Neuronal stem cell (in vitro differentiated cells): ENCODE measurements at places on chromosomes 5 and 9.

DNA sequence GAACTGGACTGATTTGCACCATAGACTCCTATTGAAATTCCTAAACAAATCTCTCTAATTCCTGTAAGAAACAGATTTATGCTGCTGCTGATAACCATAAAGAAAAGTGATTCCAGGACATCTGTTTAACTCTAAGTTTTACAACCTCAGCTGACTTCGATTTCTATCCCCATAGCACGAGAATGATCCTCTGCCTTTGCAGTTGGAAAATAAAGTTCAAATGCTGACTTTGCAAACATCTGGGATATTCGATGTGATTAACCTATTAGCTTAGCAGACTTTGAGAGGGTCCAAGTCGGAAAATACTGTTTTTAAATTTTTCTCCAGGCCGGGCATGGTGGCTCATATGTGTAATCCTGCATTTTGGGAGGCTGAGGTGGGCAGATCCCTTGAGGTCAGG is 247.3 kb downstream of the PSAT1 start:
- no peaks in the 10 kb centered on the region for H3K27me3 ChIP-seq
- no peaks in the 10 kb centered on the region for H3K36me3 ChIP-seq
- peaks cover 7% of the 10 kb centered on the region for H3K4me1 ChIP-seq
- no peak for DNase-seq

- H3K4me3 ChIP-seq = no peak overlapping the region
- peaks cover 2% of the 10 kb centered on the region for H3K36me3 ChIP-seq
- no peak overlapping the region for H3K27ac ChIP-seq
Observed at GRCh38 chr9:89442981-89443814, 54.7 kb downstream of the SEMA4D start.

GRCh38 chr5:80588858-80589540 is 18.9 kb upstream of the ANKRD34B start:
- H3K4me3 ChIP-seq = no peak overlapping the region
- no peaks in the 10 kb centered on the region for H3K27me3 ChIP-seq
- no peak overlapping the region for H3K27ac ChIP-seq
- DNase-seq = no peak

DNA sequence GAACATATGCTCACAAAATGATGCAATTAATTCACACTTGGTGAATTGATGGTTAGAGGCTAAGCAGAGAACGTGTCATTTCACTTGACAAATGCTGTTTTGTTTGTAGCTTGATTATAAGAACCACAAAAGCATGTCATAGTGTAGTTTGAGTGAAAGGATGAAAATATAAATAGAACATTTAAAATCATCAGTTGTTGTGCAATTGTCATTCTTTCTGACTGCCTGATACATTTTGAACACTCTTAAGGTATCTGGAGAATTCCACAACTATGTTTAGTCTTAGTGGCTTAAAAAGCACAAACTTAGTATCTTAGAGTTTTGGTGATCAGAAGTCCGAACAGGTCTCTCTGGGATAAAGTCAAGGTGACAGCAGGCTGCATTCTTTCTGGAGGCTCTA is 129.4 kb downstream of the BASP1 start:
- no peaks in the 10 kb centered on the region for H3K36me3 ChIP-seq
- H3K4me1 ChIP-seq = no peaks in the 10 kb centered on the region
- no peak overlapping the region for H3K27ac ChIP-seq

- no peaks in the 10 kb centered on the region for H3K4me1 ChIP-seq
- no peaks in the 10 kb centered on the region for H3K27me3 ChIP-seq
- no peaks in the 10 kb centered on the region for H3K36me3 ChIP-seq
- no peak overlapping the region for H3K27ac ChIP-seq
- DNase-seq = no peak
Observed at GRCh38 chr5:113110117-113110516, 133.5 kb downstream of the DCP2 start.

DNA sequence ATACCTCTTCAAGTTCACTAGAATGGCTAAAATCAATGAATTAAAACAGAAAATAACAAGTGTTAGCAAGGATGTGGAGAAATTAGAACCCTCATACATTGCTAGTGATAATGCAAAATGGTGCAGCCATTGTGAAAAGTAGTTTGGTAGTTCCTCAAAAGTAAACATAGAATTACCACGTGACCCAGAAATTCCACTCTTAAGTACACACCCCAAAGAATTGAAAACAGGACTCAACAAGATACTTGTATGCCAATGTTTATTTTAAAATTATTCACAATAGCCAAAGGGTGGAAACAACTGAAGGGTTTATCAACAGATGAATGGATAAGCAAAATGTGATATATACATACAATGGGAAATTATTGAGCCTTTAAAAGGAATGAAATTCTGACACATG is 70.3 kb downstream of the BARX1 start:
- no peak for DNase-seq
- H3K4me3 ChIP-seq = no peak overlapping the region
- no peaks in the 10 kb centered on the region for H3K27me3 ChIP-seq
- no peak overlapping the region for H3K27ac ChIP-seq
- no peaks in the 10 kb centered on the region for H3K4me1 ChIP-seq

- no peaks in the 10 kb centered on the region for H3K27me3 ChIP-seq
- H3K27ac ChIP-seq = no peak overlapping the region
- peaks cover 8% of the 10 kb centered on the region for H3K4me1 ChIP-seq
- H3K4me3 ChIP-seq = no peak overlapping the region
- DNase-seq = peak; percentile 56
Observed at GRCh38 chr9:135864447-135865049, 42.8 kb downstream of the CAMSAP1 start.

- H3K27me3 ChIP-seq = no peaks in the 10 kb centered on the region
- no peak for DNase-seq
- H3K4me3 ChIP-seq = no peak overlapping the region
- H3K27ac ChIP-seq = no peak overlapping the region
- H3K36me3 ChIP-seq = no peaks in the 10 kb centered on the region
- H3K4me1 ChIP-seq = no peaks in the 10 kb centered on the region
Observed at GRCh38 chr5:101327816-101328215, 424.7 kb upstream of the ST8SIA4 start.

DNA sequence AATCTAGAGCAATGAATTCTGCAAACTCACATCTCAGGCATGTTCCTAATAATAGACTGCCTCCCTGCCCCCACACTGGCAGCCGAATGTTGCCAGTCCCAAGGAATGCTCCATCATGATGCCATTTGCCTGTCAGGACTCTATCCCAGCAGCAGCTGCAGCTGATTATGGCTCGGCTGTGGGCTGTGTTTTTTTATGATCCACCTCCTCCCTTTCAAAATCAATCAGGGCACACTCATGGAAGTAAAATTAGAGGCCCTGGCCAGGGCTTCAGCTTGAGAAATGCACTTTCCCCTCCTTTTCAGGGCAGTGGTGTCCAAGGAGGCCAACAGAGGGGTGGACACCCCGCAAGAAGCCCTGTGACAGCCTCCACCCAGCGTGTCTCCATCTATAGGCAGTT is 176.7 kb upstream of the S1PR3 start:
- H3K27me3 ChIP-seq = no peaks in the 10 kb centered on the region
- H3K36me3 ChIP-seq = no peaks in the 10 kb centered on the region
- DNase-seq = no peak
- peaks cover 4% of the 10 kb centered on the region for H3K4me1 ChIP-seq

DNA sequence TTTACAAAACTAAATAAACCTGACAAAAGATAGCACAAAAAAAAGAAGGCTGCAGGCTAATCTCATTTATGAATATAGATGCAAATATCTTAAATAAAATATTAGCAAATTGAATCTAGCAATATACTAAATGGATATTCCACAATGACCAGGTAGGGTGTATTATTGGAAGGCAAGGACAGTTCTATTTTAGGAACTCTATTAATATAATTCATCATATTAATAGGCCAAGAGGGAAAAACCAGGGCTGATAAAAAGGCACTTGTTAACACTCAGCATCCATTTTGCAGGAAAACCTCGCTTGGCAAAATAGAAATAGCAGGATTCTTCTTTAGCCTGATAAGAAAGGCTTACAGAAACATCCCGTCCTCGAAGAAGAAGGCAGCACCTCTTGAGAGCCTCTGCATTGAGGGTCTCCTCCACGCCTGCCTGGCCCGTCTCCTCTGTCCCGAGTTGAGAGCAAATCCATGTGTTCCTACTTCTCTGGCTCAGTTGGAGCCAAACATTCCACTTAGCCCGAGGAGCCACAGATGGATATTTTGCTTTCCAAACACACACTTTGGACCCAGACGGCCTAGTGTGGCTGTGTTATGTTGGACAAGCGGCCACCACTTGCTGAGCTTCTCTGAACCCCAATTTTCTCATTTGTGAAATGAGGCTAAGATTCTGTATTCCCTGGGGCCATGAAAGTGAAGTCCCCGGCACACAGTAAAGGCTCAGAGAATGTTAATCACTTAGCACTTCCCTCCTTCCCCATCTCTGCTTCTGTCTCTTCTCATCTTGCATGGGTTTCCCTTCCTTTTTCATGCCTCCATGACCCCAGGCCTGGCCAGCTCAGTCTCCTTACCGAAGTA is 181.8 kb upstream of the MVB12B start:
- H3K27me3 ChIP-seq = peaks cover 9% of the 10 kb centered on the region
- H3K4me1 ChIP-seq = peaks cover 5% of the 10 kb centered on the region
- DNase-seq = no peak
- no peak overlapping the region for H3K4me3 ChIP-seq

DNA sequence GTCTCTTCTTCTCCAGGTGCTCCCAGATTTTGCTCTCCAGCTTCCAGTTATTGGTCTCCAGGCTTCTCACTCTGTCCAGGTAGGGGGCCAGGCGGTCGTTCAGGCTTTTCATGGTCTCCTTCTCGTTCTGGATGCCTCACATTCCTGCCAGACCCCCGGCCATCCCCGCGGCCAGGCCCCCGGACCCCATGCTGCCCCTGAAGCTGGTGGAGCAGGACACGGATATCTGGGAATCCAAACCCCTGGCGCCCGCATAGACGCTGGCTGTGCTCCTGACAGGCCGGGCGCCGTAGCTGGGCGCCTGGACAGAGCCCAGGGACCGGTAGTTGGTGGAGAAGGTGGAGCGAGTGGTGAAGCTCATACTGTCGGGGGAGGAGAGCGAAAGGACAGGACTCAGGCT is 534.4 kb upstream of the TLE4 start:
- no peak for DNase-seq
- H3K4me3 ChIP-seq = no peak overlapping the region
- H3K36me3 ChIP-seq = no peaks in the 10 kb centered on the region

DNA sequence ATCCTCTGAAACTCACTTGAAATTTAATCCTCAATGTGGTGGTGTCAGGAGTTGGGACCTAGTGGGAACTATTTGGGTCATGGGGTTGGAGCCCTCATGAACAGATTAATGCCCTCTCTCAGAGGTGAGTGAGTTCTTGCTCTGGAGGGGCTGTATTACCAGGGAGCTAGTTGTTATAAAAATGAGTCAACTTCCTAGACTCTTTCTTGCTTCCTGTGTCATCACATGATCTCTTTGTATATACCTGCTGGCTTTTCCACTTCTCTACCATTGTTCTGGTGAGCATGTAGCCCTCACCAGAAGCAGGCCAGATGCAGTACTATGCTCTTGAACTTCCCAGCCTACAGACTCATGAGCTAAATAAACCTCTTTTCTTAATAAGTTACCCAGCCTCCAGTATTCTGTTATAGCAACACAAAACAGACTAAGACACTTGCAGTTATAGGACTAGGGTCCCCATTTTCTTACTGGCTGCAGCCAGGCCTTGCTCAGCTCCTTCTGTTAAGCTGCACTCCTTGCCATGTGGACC is 127.5 kb downstream of the SUSD1 start:
- DNase-seq = no peak
- no peak overlapping the region for H3K4me3 ChIP-seq
- H3K36me3 ChIP-seq = no peaks in the 10 kb centered on the region

DNA sequence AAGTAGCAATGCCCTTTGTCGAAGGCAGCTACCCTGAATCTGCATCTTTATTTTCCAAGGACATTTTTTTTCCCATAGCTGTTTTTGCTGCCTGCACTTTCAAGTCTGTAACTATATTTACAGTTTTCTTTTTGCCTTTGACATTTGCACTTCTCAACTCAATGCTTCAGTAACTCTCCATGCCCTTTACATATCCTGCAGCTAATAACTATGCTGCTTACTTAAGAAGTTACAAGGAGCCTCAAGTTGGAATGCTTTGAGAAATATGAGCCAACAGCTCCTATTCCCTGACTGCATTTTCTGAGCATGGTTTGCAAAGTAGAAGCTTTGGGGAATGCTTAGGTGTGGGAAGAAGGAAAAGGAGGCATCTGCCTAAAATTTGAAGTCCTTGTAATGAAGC is 194.8 kb upstream of the TRPC7 start:
- H3K4me1 ChIP-seq = no peaks in the 10 kb centered on the region
- no peak for DNase-seq
- no peaks in the 10 kb centered on the region for H3K36me3 ChIP-seq
- H3K27me3 ChIP-seq = no peaks in the 10 kb centered on the region

GRCh38 chr9:136036050-136036449 is 59.0 kb downstream of the NACC2 start:
- H3K4me3 ChIP-seq = no peak overlapping the region
- no peaks in the 10 kb centered on the region for H3K36me3 ChIP-seq
- no peaks in the 10 kb centered on the region for H3K4me1 ChIP-seq
- DNase-seq = no peak
- H3K27me3 ChIP-seq = no peaks in the 10 kb centered on the region
- H3K27ac ChIP-seq = no peak overlapping the region

DNA sequence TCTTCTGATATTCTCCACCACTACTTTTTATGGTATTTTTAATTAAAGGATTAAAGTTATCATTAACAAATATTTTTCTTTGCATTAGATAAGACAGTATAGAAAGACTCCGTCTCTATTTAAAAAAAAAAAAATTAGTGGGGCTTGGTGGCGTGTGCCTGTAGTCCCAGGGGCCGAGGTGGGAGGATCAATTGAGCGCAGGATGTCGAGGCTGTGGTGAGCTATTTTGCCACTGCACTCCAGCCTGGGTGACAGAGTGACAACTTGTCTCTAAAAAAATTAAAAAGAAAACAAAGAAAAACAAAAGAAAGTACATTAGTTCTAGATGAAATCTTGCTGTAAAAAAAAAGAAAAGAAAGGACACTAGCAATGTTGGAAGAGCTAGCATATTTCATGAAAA is 97.4 kb upstream of the IL6ST start:
- no peaks in the 10 kb centered on the region for H3K36me3 ChIP-seq
- DNase-seq = no peak
- no peak overlapping the region for H3K4me3 ChIP-seq
- no peaks in the 10 kb centered on the region for H3K4me1 ChIP-seq

DNA sequence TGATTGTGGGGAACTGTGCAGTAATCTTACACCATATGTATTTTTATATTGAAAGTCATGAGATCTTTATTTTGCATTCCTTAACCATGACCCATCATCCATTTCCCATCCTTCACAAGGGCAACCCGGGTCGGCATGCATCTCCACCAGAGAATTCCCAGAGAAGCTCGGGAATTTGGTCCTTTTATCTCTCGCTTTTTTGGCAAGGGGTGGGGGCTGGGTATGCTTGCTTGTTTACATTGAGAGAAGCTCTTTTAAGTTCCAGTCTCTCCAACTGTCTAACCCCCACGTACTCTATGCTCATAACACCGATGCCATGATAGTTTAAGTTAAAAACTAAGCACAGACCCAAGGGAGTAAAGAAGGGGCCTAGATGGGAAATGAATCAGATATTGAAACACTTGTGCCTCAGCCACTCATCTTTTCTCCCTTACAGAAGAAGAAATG is 109.9 kb upstream of the NFIB start:
- H3K4me1 ChIP-seq = peaks cover 12% of the 10 kb centered on the region
- no peak overlapping the region for H3K4me3 ChIP-seq
- H3K27me3 ChIP-seq = no peaks in the 10 kb centered on the region
- H3K36me3 ChIP-seq = no peaks in the 10 kb centered on the region
- no peak overlapping the region for H3K27ac ChIP-seq
- no peak for DNase-seq

- peaks cover 5% of the 10 kb centered on the region for H3K27me3 ChIP-seq
- no peak for DNase-seq
- H3K27ac ChIP-seq = no peak overlapping the region
- no peaks in the 10 kb centered on the region for H3K36me3 ChIP-seq
Observed at GRCh38 chr5:52885614-52886013, 97.9 kb downstream of the ITGA1 start.
